ENCODE measurements at places on chromosomes 12 and 14. TPM values are rescaled to one million over a fixed set of nuclear protein-coding genes. Genes with fewer than 3 reads are reported as not detected.

The TRAF3 gene
- total RNA-seq: 32.6 TPM

The KLHDC1 gene
- 10.1 TPM for total RNA-seq

The MYO1H gene
- not detected for total RNA-seq

The ACSM4 gene
- total RNA-seq: not detected

DNA sequence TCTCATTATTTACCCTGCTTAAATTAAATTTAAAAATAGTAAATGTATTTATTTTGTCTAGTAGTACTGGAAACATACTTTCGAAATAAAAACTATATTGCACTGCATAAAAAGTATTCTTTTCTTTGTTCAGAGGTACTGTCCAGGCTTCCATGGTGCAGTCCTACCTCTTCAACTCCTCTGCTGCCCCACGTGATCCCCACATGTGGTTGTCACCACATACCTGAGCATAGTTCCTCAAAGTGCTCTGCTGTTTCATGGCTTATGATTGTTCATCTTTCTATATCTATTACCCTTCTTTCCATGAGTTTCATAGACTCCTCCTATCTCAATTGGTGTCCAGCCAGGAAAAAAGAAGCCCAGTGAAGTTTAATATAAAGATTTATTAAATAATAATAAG is 317.5 kb upstream of the OR4E1 start:
- no peak overlapping the region for H3K4me3 ChIP-seq
- H3K4me1 ChIP-seq: no peaks in the 10 kb centered on the region
- H3K27me3 ChIP-seq: no peaks in the 10 kb centered on the region

- H3K27me3 ChIP-seq: no peaks in the 10 kb centered on the region
- no peak overlapping the region for H3K27ac ChIP-seq
Measured at GRCh38 chr12:124148481-124149273, 146.2 kb upstream of the RFLNA start.

DNA sequence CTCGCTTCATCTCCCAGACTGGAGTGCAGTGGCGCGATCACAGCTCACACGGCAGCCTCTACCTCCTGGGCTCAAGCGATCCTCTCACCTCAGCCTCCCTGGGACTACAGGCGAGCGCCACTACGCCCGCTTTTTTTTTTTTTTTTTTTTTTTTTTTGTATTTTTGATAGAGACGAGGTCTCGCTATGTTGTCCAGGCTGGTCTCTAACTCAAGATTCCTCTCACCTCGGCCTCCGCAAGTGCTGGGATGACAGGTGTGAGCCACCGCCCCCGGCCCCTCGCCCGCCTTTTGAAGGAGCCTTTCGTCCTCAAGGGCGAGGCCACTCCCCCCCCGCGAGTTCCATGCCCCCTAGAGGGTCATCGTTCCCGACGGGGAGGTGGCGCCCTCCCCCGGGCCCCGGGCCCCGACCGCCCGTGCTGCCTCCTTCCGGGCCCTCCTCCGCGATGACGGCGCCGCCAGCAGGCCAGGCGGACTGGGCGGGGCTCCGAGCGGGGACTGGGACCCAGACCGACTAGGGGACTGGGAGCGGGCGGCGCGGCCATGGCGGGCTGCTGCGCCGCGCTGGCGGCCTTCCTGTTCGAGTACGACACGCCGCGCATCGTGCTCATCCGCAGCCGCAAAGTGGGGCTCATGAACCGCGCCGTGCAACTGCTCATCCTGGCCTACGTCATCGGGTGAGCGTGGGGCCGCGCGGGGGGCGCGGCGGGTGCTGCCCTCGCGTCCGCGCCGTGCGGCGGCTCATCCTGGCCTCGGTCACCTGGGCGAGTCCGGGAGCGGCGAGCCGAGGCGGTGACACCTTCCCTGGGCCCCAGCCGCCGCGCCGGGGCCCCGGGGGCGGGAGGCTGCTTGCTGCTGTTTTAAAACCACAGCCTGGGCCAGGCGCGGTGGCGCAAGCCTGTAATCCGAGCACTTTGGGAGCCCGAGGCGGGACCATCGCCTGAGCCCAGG is at the start of gene P2RX4:
Gene P2RX4 (plus strand): TSS at position 506 of the 949 bp plus-strand sequence. CDS start 36 bp downstream, at position 542.
- H3K4me3 ChIP-seq: peak within 1 kb of the TSS; percentile 74
- no peaks in the 10 kb centered on the region for H3K27me3 ChIP-seq
- H3K36me3 ChIP-seq: no peaks in the 10 kb centered on the region
- no peaks in the 10 kb centered on the region for H3K4me1 ChIP-seq
- H3K27ac ChIP-seq: peak within 1 kb of the TSS; percentile 27
- DNase-seq: peak; percentile 93

DNA sequence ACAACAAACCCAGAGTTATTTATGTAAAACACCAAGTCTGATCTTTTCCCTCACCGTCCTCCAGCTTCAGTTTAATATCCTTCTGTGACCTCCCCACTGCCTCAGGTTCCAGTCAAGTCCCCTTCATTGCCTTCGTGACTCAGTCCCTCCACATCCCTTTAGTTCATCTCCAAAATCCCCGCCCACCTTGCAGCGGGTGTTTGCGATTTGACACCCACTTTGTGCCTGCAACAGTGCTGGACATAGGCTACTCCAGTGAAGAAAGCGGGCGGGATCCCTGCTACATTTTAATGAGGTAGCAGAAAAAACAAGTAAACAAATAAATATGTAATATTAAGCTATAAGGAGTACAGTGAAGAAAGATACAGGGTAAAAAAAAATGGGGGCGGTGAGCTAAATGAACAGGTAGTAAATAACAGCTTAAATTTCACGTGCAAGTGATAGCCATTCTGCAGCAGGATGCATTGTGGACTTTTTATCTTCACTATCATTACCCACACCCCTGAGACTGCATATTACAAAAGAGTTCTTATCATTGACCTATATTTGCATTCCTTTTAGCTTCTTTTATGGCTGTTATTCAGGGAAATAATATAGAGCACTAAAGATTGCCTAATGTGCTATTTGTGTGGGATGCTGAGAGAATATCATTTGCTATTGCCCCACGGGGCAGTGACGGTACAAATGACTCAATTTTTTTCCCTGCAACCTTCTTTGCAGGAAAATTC is 222.8 kb upstream of the NUDT4 start:
- no peak overlapping the region for H3K27ac ChIP-seq
- H3K36me3 ChIP-seq: no peaks in the 10 kb centered on the region
- no peaks in the 10 kb centered on the region for H3K4me1 ChIP-seq
- H3K27me3 ChIP-seq: no peaks in the 10 kb centered on the region

- no peak overlapping the region for H3K4me3 ChIP-seq
- no peaks in the 10 kb centered on the region for H3K36me3 ChIP-seq
- no peaks in the 10 kb centered on the region for H3K27me3 ChIP-seq
- H3K27ac ChIP-seq: no peak overlapping the region
- H3K4me1 ChIP-seq: no peaks in the 10 kb centered on the region
Measured at GRCh38 chr14:36502558-36503508, 17.2 kb downstream of the NKX2-1 start.

GRCh38 chr12:45615268-45615667 is 114.2 kb upstream of the ARID2 start:
- no peak overlapping the region for H3K27ac ChIP-seq
- H3K27me3 ChIP-seq: no peaks in the 10 kb centered on the region
- H3K36me3 ChIP-seq: no peaks in the 10 kb centered on the region
- DNase-seq: no peak
- H3K4me3 ChIP-seq: no peak overlapping the region
- H3K4me1 ChIP-seq: no peaks in the 10 kb centered on the region

- no peaks in the 10 kb centered on the region for H3K27me3 ChIP-seq
- H3K4me1 ChIP-seq: no peaks in the 10 kb centered on the region
- no peak for DNase-seq
- no peak overlapping the region for H3K27ac ChIP-seq
- no peak overlapping the region for H3K4me3 ChIP-seq
- H3K36me3 ChIP-seq: no peaks in the 10 kb centered on the region
Measured at GRCh38 chr12:120972870-120973543, 5.3 kb upstream of the HNF1A start.

DNA sequence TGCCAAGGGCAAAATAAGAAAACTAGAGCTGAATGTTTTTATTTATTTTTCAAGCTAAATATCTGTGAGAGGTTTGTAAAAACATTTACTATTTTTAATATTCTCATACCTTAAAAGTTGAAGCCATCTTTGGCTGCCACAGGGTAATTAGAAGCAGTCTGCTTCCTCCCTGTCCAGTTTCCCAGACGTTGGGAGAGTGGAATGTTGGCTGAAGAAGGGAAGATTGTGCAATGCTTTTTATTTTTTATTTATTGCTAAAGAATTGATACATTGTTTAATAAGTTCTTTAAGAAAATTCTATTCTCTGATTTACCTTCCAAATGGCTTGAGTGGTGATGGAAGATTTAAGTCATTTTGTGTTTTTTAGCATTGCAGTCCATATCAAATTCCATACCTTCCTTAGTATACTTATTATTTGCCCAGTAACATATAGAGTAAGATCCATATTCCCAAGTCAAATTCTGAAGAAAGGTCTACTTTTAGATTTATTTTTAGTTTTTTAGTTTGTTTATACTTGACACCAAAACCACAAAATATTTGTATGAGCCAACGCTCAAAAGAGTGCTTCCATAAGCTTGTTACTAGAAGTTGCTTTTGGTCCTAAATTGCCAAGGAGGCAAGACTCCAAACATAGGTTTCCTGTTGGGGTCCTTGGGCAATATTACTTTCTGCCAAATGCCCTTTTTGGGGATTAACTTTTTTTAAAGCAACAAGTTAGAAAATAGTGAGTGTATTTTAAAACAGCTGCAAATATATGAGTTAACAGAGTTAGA is 124.0 kb upstream of the CPM start:
- peaks cover 3% of the 10 kb centered on the region for H3K4me1 ChIP-seq
- H3K36me3 ChIP-seq: no peaks in the 10 kb centered on the region
- no peak for DNase-seq
- no peaks in the 10 kb centered on the region for H3K27me3 ChIP-seq

GRCh38 chr14:95134304-95134933 is 22.9 kb downstream of the DICER1 start:
- H3K4me1 ChIP-seq: peaks cover 4% of the 10 kb centered on the region
- H3K27ac ChIP-seq: no peak overlapping the region
- H3K36me3 ChIP-seq: peaks cover 2% of the 10 kb centered on the region
- no peak for DNase-seq
- no peaks in the 10 kb centered on the region for H3K27me3 ChIP-seq
- H3K4me3 ChIP-seq: no peak overlapping the region

DNA sequence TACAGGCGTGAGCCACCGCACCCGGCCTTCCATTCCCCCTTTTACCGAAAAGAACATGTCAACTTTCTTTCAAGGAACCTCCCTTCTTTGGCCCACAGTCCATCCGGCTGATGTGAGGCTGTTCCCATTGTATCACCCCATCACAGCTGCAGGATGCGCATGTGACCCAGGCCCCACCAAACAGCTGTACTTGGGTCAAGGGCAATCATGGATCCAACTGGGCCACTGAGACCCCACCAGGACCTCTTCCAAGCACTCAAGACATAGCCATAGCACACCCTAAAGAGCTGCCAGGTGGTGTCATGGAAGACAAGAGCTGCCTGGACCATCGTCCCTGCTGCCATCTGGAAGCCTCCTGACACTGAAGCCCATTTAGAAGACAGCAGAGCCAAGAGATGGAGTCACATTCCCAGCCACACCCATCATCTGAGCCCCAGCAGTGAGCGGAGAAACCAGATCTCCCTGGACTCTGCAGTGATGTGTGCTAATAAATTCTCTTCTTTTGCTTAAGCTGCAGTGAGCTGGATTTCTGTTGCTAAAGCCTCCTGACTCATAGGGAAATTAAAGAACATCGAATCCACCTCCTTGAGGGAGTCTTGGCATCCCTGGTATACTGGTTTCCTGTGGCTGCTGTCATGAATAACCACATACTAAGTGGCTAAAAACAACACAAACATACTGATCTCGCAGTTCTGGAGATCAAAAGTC is 105.6 kb downstream of the KSR2 start:
- no peaks in the 10 kb centered on the region for H3K4me1 ChIP-seq
- no peaks in the 10 kb centered on the region for H3K27me3 ChIP-seq
- no peaks in the 10 kb centered on the region for H3K36me3 ChIP-seq
- H3K4me3 ChIP-seq: no peak overlapping the region
- no peak overlapping the region for H3K27ac ChIP-seq
- no peak for DNase-seq

GRCh38 chr14:54722791-54723432 is 156.0 kb downstream of the SAMD4A start:
- H3K4me3 ChIP-seq: no peak overlapping the region
- peaks cover 14% of the 10 kb centered on the region for H3K4me1 ChIP-seq
- H3K36me3 ChIP-seq: no peaks in the 10 kb centered on the region
- no peaks in the 10 kb centered on the region for H3K27me3 ChIP-seq

DNA sequence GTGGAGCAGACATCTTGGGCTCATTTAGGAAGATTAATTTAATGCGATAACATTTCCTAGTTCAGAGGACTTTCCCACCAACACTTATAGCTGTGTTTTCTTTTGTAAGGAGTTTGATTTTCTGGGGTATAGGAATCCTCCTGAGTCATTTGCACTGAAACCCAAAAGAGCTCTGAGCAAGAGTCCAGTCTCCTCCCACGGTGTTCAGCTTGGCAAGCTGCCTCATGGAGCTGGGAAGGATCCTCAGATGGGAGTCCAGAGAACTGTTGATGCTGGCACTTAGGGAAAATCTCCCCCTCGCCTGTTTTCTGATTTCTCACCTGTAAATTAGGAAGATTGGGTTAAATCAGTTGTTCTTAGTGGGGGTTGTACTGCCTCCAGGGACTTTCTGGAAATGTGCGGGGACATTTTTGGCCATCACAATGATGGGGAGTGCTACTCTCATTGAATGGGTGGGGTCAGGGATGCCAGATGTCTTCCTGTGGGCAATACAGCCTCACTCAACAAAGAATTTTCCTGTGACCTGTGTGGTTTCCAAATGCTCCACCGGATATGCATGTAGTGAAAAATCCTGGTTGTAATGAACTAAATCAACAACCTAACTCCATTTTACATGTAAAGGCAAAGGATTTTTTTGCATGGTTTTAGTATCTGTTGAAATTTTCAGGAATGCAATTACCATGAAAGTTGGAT is 150.6 kb downstream of the ADCK1 start:
- no peaks in the 10 kb centered on the region for H3K27me3 ChIP-seq
- H3K4me3 ChIP-seq: no peak overlapping the region
- no peak for DNase-seq
- H3K27ac ChIP-seq: no peak overlapping the region
- no peaks in the 10 kb centered on the region for H3K4me1 ChIP-seq

DNA sequence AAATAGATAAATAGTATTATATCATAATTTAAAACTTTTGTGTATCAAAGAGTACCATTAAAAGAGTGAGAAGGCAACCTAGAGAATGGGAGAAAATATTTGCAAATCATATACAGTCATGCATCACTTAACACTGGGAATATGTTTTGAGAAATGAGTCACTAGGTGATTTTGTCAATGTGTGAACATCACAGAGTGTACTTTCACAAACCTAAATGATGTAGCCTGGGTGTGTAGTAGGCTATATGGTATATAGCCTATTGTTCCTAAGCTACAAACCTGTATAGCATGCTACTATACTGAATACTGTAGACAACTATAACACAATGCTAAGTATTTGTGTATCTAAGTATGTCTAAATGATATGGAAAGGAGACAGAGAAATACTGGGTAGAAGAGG is 48.0 kb upstream of the ARID2 start:
- H3K4me1 ChIP-seq: no peaks in the 10 kb centered on the region
- no peak overlapping the region for H3K27ac ChIP-seq
- no peaks in the 10 kb centered on the region for H3K36me3 ChIP-seq
- DNase-seq: no peak
- no peak overlapping the region for H3K4me3 ChIP-seq

GRCh38 chr14:88995437-88996198 is 171.2 kb downstream of the TTC8 start:
- DNase-seq: no peak
- no peak overlapping the region for H3K4me3 ChIP-seq
- no peaks in the 10 kb centered on the region for H3K36me3 ChIP-seq
- no peaks in the 10 kb centered on the region for H3K27me3 ChIP-seq
- H3K4me1 ChIP-seq: no peaks in the 10 kb centered on the region

All from aorta (tissue), 5 donors.